Ascending aorta (tissue), 2 donors: ENCODE measurements at places on chromosomes 7 and 10. TPM values are rescaled to one million over a fixed set of nuclear protein-coding genes. Genes with fewer than 3 reads are reported as not detected.

DNA sequence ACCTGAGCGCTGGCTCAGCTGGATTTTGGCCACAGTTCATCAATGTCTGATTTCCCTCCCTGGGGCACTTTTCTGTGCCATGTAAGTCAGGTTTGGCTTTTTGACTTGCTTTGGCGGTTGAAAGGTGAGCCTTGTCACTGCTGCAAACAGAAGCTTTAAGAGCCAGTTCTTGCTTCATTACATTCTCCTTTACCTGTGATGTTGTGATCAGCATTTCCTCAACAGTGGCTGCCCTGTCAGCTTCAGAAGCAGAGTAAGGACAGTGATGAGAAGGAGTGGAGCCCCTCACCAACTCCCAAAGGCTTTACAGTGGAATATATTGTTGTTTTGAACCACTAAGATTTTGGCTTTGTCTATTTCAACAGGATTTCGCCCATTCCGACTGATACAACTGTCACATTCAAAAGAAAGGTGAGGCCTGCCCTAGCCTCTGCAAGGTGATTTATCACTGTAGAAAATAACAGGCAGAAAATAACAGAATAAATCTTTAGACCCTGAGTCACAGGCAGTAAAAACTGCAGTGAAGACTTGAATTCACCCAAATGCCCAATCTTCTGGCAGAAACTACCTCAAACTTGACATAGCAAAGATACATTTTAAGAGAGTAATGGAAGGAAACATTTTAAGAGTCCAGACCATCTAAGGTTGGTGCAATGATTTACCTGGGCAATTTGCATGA is 13.3 kb upstream of the DKK1 start:
- DNase-seq = no peak

- DNase-seq = no peak
Measured at GRCh38 chr10:132368881-132369635, 27.9 kb upstream of the PWWP2B start.

DNA sequence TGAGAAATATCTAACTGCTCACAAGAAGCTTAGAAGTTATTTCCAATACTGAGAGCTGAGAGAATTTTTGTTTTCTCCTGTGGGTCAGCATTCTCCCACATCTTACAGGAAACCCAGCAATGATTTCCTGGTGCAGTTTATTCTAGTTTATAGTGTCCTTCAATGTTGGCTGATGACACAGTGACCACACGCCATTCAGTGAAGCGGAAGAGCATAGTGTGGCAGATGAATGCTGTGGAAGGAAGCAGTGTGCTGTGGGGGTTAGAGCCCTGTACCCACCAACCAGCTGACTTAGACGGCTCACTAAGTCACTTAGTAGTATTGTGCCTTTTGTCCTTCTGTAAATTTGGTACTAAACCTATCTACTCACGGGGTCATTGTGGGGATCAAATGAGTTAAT is 1.4 kb upstream of the TMEM26 start:
- DNase-seq = no peak

DNA sequence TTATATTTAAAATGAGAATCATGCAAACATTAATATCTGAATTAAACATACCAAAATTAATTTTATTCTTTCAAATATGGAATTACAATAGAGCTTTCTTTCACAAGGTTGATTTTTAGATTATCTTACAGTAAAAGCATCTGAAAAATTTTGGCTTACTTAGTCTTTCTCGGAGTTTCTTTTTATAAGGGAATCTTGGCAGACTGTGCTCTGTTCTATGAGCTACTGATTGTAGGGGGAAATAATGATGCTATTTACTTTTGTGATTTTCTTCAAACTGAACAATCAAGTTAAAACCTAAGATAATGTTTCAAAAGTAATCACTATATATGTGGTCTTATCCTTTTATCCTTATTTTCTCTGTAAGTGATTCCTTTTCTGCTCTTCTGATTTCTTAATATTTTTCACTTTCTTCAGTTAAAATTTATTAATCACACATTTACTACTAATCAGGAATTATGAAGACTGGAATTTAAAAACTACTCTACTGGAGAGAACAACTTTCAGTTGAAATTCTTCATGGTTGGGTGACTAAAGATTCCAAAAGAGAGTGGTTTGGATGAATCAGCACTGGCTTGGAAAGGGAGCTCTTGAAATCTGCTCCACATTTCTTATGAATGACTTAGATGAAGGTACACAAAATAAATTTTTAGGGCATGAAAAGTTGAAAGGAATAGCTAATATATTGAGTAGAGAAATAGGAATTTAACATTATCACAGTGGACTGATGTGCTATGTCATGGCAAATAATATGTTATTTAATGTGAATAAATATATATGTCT is 103.9 kb downstream of the PPP1R9A start:
- no peak for DNase-seq

DNA sequence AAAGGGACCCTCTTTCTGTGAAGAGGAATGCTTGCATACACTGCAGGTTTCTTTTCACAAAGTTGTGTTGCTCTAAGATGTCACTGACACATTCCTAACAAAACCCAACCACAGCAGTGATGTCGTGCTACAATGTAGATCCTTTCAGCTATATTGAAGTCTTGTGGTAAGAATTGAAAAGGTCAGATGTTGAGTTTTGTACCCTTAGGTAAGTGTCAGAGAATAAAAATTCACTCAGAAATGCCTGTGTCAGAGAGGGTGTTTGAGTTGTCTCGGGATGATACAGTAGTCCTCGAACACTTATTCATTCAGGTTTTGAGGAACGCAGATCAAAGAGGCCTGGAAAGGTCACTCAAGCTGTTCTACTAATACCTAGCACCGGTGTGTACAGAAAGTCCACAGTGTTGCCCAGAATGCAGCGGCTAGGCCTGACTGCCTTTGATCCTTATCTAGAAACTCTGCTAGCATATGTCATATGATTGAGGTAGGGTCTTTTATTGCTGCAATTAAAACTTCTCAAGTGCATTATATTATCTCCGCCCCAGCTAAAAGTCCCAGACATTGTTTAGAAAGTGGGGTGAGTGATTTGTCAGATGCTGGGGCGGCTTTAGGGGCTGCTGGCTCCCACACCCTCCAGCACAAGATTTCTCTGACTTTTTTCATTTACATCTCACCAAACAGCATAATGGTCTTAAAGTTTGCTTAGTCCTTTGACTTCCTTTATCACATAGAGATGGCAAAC is 26.0 kb downstream of the RNF32 start:
- DNase-seq = no peak

The ANK3 gene
- total RNA-seq = 28.3 TPM

The EPO gene
- not detected for total RNA-seq

The GARS1 gene
- 41.7 TPM for total RNA-seq
